ENCODE measurements at places on chromosomes 3 and 15.

GRCh38 chr3:107994956-107995715 is 95.7 kb downstream of the CD47 start:
- DNase-seq: no peak

DNA sequence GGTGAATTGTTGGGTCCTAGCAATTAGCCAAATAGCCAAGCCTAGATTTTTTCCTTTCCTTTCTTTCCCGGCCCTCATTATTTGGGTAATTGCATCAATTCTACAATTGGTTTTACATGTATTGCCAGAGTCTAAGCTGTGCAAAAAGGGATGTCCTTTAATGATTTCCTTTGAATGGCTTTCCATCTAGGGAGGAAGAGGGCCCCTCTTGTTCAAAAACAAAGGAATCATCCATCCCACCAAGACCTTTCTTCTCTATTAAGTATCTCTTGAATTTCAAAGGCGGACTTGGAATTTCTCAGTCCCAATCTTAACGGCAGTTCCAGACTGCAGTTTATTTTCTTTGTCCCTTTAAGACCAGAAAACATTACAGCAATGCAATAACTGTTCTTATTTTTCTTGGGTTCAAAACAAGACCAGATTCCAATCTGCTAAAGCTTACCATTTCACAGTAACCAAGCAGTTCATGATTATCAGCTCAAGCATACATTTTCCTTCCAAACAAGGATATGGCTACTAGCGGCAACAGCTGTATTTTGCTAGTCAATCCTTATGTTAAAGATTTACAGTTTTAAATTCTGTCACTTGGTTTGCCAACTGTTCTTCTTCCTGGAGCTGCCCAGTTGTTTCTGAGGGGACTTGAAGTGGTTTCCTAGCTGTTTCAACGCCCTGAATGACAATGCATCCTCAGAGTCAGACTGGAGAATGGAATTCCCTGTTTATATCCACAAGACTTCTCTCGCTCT is 91.4 kb upstream of the LRIG1 start:
- DNase-seq: no peak

- DNase-seq: no peak
Measured at GRCh38 chr3:24591661-24592555, 97.3 kb upstream of the THRB start.

- no peak for DNase-seq
Measured at GRCh38 chr15:59950603-59951388, 53.3 kb upstream of the FOXB1 start.

Data from Right ventricle myocardium inferior (tissue), 1 donor.